Ureter (tissue), 1 donor: ENCODE measurements at places on chromosomes 4 and X. TPM values are rescaled to one million over a fixed set of nuclear protein-coding genes. Genes with fewer than 3 reads are reported as not detected.

JCHAIN gene
- total RNA-seq = 374 TPM

DRD5 gene
- not detected for total RNA-seq

GRCh38 chrX:109398833-109399232 lies 83.1 kb downstream of the GUCY2F start:
- DNase-seq = no peak

DNA sequence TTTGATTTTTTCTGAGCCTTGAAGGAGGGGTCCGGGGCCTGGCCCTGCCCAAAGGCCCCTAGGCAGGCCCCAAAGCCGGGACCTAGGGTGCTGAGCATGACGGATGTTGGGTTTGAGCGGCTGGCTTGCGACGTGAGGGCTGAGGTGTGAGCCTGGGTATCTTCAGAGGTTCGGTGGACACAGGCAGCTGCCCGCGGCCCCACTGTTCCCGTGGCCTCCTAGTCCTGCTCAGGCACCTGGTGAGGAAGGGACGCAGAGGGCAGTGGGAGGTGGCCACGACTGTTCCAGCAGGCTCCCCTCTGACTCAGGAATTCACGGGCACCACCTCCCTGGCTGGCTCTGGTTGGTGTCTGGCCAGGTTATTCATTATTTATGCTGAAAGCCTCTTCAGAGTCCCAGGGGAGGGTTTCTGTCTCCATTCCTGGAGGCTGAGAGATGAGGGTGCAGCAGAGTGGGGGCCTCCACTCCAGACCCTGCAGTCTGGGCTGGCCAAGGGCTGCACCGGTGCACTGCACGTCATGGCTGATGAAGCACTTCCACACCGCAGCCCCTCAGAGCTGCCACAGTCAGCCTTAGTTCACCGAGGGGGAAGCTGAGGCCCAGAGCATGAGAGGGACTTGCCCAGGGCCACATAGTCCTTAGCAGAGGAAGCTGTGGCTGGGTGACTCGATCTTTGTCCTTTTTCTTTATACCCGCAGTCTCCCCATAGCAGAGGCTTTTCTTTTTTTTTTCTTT lies 2.2 kb downstream of the MSANTD1 start:
- no peak for DNase-seq

DNA sequence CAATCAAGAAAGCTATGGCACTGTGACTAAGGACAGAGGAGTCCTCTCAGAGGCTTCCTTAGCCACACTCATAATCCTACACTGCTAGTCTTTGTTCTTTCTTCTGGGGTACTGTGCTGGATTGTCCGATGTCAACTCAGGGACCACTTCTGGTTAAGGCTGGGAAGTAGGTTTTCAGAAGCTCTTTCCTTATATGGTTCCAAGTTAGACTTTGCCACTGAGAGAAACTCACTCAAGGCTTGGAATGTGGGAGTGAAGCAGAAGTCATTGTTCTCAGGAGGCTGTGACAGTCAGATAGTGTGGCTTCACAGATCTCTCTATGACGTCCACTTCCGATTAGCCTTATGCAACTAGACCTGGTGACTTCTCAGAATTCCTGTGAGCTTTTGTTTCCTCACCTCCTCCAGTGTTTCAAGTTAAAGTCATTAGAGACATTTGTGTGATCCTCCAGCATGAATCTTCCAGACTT lies 317.3 kb upstream of the F9 start:
- no peak for DNase-seq

- DNase-seq = no peak
Measured at GRCh38 chr4:105994061-105994460, 98.8 kb downstream of the NPNT start.

GRCh38 chrX:132461886-132462285 lies 27.0 kb downstream of the MBNL3 start:
- DNase-seq = no peak

DNA sequence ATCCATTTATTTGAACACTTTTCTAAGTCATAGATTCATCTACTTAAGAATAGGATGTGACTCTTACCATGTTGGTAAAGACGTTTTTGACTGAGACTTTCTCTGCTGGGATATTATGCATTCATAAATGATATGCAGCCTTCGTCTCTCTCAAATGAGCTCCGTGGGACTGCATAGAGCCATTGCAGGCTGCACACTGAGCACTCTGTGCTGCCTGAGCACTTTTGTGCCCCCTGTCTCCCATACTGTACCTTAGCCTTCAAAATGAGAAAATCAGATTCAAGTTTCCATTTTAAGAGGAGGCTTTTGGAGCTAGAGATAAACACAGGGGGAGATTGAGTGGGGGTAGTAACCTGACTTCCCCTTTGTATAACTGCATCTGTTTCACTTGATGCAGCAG lies 433.6 kb downstream of the ZIC3 start:
- DNase-seq = no peak

DNA sequence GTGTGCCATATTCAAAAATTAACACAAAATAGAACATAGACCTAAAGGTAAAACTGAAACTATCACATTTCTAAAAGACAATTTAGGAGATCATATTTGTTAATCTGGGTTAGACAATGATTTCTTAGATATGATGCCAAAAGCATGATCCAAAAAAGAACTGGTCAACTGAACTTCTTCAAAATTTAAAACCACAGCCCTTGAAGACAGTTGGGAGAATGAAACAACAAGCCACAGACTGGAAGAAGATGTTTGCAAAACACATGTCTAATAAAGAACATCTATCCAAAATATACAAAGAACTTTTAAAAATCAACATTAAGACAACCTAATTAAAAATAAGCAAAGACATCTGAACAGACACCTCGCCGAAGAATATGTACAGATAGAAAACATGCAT lies 19.5 kb downstream of the COMMD8 start:
- DNase-seq = no peak

DNA sequence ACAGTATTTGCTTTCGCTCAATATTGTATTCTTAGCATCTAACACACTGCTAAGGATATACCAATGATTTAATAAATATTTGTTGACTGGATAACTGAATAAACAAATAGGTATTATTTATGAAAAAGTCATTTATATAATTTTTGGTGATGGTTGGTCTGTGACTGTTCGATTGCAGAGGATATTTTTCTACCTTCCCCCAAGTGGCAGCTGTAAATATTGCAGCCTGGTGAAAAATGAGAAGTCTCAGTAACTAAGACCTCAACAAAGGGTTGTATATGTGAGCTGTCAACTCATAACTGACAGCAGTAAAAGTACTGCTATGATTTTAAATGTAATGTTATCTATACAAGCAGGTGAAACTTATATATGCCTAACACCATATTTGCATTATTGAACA lies 36.0 kb downstream of the HTR2C start:
- no peak for DNase-seq
